ENCODE measurements at places on chromosomes 7 and 10.

DNA sequence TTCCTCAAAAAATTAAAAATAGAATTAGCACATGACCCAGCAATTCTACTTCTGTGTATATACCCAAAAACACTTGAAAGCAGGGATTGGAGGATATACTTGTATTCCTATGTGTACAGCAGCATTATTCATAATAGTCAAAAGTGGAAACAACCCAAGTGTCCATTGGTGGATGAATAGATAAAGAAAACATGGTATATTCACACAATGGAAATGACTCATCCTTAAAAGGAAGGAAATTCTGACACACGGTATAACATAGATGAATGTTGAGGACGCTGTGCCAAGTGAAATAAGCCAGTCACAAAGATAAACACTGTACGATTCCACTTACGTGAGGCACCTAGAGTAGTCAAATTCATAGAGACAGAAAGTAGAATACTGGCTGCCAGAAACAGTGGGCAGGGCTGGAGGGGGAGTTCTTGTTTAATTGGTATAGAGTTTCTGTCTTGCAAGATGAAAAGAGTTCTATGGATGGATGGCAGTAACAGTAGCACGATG, 26.6 kb upstream of the KAT6B start:
- peak; percentile 40 for DNase-seq

DNA sequence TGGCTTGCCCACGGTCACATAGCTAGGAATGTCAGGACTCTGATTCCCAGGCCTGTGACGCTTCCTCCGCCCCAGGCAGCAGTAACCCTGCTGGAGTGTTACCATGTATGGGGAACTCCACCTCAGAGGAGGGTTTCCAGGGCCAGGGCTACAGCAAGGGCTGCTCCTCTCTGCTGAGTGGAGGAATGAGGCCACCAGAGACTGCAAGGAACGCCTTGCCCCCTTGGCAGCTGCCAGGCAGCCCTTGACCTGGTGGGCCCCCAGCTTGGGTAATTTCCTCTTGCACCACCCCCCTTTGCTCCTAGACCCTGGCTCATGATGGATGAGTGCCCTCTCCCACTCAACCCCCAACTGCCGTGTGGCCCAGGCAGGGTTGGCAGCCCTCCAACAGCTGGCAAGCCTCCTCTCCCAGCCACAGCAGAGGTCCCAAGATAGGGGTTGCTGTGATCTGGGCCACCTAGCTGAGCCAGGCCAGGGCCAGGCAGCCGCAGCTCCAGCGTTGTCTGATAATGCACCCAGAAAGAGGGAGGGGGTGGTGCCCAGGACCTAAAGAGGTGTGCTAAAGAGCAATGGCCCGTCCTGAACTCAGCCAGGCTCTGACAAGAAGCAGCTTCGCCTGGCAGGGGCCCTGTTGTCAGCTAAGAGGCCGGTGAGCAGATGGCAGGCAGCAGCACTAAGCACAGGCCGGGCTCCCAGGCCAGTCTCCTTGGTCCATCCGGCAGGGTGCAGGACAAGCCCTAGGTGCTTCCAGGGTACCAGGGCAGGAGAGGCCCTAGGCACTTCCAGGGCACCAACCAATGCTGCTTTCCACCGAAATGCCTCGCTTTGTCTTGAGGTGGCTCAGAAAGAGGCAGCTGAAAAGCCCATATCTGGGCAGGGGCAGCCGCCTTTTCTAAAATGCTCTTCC, 35.4 kb downstream of the DRGX start:
- no peak for DNase-seq

GRCh38 chr10:35339942-35340341, 3.6 kb downstream of the CCNY start:
- no peak for DNase-seq

DNA sequence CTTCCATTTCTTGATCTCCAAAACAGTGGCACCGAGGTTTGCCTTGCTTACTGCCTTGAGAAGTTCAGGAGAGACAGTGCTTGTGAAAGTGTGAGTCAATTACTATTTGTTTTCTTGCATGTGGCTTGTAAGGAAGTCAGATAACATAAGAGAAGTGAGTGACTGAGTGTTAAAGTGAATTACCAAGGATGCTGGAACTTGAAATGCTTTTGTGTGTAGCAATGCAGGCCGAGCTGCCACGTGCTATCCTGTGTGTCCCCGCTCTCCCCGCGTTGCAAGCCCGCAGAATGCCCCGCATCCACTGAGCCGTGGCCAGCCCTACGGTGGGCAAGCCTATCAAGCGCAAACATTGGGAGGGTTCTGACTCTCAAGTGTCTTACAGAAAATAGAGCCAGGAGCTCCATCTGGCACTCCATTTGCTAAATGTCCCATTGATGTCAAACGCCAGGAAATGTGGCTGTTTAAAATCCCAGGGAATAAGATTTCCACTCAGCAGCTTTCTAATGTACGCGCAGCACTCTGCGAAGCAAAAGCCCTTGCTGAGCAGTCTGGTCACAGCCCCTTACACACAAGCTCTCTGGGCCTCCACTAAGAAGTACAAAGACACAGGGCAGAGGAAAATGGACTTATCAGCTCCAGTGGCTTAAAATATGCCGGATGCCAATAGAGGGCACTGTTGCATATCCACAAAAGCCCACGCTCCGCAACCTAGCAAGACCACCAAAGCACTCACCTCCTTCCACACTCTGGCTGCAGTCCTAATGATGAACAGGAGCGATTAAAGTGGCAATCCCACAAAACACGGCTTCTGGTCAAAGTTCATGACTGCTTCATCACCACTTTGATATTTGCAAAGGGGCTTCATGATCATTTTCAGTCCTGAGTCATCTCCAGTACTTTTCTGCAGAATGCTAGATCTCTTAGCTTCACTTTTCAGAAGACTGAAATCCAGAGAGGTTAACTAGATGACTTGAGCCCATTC, 158.0 kb upstream of the ITGB1 start:
- no peak for DNase-seq

DNA sequence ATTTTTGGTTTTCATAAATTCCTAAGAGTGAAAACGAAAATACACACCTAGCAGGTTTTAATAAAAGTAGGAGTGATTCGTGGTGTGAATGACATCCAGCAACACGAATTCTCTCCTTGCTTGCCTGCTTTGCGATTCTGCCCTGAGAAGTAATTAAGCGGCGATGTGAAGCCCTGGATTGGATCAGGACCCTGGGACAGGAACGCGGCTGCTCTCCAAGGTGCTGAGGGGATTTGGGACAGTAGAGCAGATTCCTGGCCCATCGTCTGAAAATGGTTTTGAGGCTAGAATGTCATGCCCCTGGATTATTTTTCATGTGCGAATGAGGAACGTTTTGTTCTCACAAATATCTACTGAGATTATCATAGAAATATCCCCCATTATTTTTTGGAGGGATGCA, 7.8 kb downstream of the NPS start:
- no peak for DNase-seq

- no peak for DNase-seq
These were observed 1.8 kb upstream of the CLCN1 start for GRCh38 chr7:143314127-143314526.

GRCh38 chr7:142939226-142939910, at the start of gene LLCFC1:
Gene LLCFC1, plus strand, starts transcription at chr7:142939484. Its CDS starts 138 bp downstream, at chr7:142939622.
- DNase-seq: no peak

GRCh38 chr7:65475040-65475726, 101.5 kb downstream of the ZNF92 start:
- DNase-seq: no peak

- DNase-seq: no peak
These were observed 733.9 kb upstream of the ZWINT start for GRCh38 chr10:57094965-57095364.

- DNase-seq: no peak
These were observed 51.7 kb downstream of the DAGLB start for GRCh38 chr7:6395898-6396595.

GRCh38 chr10:101529725-101530553, 58.1 kb downstream of the POLL start:
- no peak for DNase-seq

DNA sequence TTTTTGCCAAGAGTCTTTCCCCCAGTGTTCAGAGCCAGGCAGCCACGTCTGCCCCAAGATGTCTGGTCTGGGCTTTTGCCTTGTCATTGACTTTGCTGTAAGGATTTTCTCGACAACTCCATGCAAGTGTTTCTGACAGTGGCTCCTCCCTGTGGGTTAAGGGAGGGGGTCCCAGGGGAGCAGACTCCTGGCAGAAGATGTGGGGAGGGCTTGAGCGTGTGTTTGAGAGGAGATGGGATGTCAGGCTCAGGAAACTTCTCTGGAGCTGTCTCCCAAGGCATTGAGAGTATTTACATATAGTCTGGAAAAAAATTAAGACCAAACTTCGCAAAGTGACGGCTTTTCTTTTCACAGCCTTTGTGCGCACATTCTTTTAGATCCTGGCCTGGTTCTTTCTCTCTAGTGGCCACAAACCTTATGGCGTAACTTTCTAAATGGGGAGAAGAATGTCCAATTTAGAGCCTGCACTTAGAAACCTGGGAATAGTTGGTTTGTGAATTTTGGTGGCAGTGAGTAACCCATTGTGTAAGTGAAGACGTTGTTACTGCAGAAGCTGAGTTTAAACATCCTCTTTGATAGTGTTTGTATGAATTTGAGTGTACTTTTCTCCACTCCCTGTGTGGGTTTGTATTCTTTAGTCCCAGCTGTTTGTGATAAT, 201.5 kb downstream of the LRMDA start:
- no peak for DNase-seq

GRCh38 chr10:62815381-62816075, 638 bp downstream of the EGR2 start:
- no peak for DNase-seq

GRCh38 chr7:5892498-5892897, 6.0 kb upstream of the CCZ1 start:
- no peak for DNase-seq

DNA sequence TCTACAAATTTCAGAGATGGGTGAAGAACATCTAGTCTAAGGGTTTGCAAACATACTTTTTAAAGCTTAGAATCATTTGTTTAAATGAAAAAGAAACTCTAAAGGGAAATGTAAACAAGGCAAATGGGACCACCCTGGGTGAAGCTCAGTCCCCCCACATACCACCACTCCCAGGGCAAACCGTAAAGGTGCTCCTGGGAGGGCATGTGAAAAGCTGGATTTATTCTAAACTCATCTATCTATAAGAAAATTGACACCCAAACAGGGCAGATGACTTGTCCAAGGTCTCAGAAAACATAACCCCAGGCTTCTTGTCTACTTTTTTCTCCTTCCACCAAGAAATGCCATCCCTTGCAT, 223.3 kb upstream of the PRKCQ start:
- DNase-seq: no peak

GRCh38 chr10:126017961-126018560, 121.7 kb downstream of the FANK1 start:
- DNase-seq: no peak

GRCh38 chr10:103504181-103504783, 10.8 kb downstream of the NEURL1 start:
- peak; percentile 73 for DNase-seq

DNA sequence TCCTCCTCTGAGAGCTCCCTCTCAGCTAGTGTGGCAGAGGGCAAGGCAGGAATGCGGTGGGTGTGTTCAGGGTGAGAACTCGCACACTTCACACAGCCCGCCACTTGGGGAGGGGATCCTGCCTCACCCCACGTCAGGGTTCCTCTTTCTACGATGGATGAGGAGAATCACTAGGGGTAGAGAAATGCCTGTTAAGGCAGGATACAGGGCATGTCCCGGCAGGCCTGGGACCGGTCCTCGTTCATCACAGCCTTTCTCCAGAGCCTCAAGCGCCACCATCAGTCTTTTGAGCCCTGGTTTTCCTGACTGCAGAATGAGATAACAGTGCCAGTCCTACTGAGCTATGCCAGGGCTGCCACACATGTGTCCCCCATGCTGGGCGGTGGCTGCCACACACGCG, 546.7 kb upstream of the ADARB2 start:
- no peak for DNase-seq

DNA sequence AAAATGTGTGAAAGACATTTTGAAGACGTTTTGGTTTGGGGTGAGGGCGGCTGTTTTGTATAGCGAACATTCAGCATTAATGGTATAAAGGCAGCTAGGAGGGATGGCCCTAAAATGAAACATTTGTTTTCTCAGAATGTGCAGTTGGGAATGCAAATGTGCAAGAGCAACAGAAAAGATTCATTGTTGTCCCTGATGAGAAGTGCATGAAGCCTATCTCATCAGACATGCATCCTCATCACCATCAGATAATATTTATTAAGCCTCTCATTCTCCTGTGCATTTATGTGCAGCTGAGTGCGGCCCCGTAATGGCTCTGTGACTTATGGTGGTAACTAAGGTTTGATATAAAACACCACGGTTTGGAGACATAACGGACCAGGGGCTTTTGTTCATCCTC, 199.5 kb downstream of the GFRA1 start:
- no peak for DNase-seq

DNA sequence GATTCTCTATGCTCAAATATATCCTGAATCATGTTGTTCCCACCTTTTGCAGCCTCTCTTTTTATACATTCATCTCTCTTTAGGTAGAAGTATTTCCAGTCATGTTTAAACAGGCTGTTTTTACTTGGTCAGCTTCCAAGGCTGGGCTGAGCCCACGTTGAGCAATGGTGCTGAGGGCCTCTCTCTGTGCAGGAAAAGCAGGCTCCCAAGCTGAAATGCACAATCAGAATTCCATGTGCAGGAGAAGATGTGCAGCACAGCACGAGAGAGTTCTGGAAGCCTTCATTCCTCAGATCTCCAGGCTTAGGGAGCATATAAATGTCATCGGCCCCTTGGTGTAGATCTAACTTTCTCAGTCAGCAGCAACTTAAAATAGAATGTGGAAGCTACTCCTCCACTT, 588.5 kb downstream of the TNS3 start:
- DNase-seq: no peak

DNA sequence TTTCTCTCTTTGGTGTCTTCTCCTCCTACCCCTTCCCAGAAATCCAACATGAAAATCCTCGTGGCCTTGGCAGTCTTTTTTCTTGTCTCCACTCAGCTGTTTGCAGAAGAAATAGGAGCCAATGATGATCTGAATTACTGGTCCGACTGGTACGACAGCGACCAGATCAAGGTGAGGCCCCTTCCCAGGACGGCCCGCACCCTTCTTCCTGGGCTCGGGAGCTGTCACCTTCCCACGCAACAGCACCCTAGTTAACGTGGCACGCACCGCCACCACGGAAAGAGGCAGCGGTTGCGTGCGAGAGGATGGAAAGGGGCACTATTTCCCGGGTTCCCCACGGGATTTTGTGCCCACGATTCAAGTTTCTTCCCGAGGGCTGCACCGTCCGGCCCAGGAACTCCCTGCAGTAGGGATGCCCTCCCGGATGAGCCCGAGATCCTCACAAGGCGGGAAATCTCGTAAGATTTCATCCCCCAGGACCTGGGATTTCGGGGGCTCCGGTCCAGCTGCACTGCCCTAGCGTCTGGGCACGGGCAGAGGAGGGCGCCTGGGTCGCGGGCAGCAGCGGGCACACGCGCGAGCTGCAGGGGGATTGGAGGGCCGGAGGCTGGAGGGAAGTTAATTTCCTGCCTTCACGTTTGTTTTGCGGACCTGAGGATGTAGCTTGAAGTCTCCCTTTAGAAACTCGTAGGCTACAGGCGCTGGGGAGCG, 834 bp downstream of the TAC1 start:
- no peak for DNase-seq

GRCh38 chr7:37476428-37476827, 27.8 kb upstream of the ELMO1 start:
- DNase-seq: no peak

All from HS-27A (cell line).